ENCODE measurements at places on chromosomes 4 and X. TPM values are rescaled to one million over a fixed set of nuclear protein-coding genes. Genes with fewer than 3 reads are reported as not detected.

The SLC10A4 gene
- polyA plus RNA-seq = 0.09 TPM

The TKTL2 gene
- not detected for polyA plus RNA-seq

The BLOC1S4 gene
- 10.4 TPM for polyA plus RNA-seq

DNA sequence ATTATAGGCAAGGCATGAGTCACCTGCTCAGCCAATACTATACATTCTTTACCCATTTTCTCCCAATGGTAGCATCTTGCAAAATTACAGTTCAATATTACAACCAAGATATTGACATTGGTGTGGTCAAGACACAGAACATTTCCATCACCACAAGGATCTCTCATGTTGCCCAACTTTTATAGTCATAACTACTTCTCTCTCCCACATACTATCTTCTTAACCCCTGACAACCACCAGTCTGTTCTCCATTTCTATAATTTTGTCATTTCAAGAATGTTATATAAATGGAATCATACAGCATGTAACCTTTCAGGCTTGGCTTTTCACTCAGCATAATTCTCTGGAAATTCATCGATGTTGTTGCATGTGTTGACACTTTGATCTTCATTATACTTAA, 144.9 kb downstream of the ENOX2 start:
- no peak for DNase-seq

DNA sequence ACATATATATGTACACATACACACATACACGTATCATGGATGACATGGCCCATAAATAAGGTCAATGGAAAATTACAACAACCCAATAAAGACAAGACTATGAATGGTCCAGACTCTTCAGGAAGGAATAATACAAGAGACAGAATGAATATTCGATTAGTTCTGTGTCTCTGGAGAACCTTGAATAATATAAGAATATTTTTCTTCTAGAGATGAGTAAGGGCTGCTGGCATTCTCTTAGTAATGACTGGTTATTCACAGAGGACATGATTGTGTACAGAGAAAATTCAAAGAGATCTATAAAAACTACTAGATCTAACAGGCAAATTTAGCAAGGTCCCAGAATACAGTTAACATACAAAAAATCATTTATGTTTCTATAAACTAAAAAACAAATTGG, 23.3 kb downstream of the SPIN4 start:
- no peak for DNase-seq

DNA sequence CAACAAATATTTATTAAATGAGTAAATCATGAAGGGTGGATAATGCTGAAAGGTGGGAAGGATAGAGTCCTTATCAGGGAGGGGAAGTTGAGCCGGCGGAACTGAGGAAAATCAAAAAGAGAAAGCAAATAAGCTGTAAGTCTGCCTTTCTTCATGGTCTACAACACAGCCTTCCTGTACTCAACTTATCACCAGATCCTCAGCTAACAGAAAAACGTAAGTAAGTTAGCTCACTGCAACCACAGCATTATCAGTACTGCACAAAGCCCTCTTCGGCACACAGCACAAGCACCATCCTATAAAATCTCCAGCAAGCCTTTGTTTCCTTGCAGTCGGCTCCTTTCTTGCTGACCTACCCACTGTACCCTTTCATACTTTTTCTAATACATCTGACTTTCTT, 70.3 kb downstream of the CRMP1 start:
- DNase-seq = no peak

The KLB gene
- not detected for polyA plus RNA-seq

DNA sequence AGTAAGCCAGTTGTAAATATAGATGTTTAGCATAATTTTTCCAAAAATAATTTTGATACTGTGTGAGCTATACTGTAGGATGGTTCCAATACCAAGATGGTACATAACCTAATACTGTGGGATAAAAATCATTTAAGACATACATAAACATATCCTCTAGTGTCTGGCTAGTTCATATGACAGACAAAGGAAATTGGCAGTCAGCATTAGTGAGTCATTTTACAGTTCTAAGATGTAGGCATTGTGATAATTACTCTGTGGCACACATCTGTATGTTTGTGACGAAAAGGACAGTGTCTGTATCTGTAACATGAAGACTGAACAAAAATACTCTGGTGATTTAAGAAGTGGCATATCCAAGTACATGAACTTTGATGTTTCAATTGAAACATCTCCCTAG, 49.6 kb downstream of the UGT2A2 start:
- DNase-seq = no peak

The NHSL2 gene
- polyA plus RNA-seq = 7.9 TPM

DNA sequence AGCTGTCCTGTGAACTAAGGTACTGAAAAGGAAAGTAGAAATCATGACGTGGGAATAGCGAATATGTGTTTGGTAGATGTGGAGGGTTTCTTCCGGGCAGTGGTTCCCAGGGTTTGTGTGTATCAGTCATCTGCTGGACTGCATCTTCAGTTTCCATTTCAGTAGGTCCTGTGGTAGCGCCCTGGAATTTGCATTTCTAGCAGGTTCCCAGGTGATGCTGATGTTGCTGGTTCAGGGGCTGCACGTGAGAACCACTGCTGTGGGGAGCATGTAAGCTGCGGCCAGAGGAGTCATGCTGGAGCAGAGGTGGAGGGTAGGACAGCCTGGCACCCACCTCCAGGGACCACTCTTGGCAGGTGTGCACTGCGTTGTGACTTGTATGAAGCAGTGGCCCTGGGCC, 47.1 kb downstream of the ARHGAP10 start:
- no peak for DNase-seq

GRCh38 chr4:126701756-126702155, 931.0 kb upstream of the INTU start:
- DNase-seq = peak; percentile 41

- no peak for DNase-seq
These were observed 237.8 kb downstream of the NDST4 start for GRCh38 chr4:114875630-114876029.

GRCh38 chrX:153573984-153574383, 25.0 kb downstream of the CCNQ start:
- no peak for DNase-seq

DNA sequence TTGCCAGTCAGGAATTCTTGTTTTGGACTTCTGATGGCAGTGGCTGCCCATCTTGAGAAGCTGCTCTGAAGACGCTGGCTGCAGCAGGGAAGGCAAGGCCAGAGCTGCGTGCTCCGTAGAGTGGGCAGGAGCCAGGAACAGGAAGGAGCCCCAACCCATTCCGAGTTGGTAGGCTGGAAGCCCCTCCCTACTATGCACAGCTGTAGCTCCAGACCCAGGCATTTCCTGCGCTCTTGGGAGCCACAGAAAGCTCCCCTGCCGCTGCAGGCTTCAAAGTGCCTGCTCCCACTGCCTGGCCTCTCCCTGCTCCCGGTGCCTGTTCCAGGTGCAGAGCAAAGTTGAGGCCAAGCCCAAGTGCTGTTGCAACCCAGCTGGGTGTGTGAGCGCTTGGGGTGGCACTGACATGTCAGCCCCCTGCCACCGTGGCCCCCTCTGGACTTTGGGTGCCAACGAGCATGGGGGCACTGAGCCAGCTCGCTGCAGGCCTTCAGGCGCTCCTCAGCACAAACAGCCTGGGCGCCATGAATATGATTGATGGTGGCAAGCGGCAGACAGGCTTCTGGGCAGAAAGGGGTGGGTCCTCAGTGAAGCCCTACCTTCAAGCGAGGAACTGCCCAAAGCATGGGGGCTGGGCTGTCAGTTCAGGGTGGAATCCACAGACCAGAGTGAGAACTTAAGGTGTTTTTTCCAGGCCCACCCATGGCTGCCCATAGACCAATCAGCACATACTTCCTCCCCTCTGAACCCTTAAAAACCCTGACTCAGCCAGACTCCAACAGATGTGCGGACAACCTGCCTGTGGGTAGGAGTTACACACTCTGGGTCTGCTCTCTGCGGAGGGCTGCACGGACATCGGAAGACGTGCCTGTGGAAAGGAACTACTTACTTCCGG, 677.2 kb upstream of the INTU start:
- DNase-seq = no peak

- no peak for DNase-seq
These were observed 366.3 kb upstream of the CXorf51A start for GRCh38 chrX:147180886-147181285.

The FAM47E gene
- polyA plus RNA-seq = 0.23 TPM

The RAB40A gene
- polyA plus RNA-seq = 0.56 TPM

DNA sequence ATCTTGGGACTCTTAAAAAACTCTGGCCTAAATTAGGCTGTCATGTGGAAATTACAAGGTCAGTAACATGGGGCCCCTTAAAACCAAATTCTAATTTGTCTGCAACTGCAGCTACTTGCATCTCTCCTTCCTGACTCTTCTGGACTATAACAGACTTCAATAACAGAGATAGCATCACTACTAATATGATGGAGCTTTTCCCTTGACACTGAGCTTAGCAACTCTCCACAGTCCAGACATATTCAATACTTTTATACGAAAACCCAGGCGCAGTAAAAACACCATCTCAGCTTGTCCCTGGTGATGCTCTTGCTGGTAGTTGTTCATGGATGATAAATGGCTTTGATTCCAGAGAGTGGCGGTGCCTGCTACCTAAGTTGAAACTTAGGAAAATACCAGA, 850.4 kb downstream of the STIM2 start:
- DNase-seq = no peak

DNA sequence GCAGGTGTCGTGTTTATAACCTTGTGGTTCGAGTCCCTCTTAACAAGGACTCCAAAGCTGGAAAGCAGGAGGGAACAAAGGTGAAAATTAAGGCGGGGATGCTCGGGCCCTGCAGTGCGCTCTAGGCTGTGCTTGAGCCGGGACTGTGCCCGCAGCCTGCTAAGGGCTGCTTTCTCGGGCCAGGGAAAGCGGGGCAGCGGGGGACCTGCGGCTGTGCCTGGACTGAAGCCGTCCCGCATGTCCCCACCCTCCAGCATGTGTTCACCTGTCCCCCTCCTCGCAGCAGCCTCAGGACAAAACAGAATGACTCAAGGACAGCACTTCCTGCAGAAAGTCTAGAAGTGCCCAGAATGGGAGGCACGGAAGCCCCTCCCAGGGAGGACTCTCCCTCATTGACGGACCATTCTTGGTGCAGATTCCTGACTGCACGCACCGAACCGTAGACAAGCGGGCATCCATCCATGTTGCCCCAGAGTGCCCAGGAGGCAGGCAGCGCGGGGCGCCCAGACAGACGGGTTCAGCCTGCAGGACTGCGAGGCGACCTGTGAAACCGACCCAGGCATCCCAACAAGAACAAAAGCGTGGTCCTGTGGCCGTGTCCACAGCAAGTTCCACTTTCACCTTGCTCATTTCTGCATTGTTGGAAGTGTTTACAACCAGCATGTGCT, 342.9 kb downstream of the MAGEB5 start:
- no peak for DNase-seq

The DDIT4L gene
- 1.6 TPM for polyA plus RNA-seq

The BEX5 gene
- not detected for polyA plus RNA-seq

DNA sequence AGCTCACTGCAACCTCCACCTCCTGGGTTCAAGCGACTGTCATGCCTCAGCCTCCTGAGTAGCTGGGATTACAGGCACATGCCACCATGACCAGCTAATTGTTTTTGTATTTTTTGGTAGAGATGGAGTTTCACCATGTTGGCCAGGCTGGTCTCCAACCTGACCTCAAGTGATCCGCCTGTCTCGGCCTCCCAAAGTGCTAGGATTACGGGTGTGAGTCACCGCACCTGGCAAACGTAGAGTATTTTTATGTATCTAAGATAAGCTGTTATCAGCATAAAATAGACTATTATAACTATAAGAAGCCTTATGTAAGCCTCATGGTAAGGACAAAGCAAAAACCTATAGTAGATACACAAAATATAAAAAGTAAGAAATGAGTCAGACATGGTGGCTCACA, 304.1 kb downstream of the CHIC1 start:
- no peak for DNase-seq

- no peak for DNase-seq
These were observed 336.3 kb downstream of the PPP3CA start for GRCh38 chr4:101010987-101011386.

DNA sequence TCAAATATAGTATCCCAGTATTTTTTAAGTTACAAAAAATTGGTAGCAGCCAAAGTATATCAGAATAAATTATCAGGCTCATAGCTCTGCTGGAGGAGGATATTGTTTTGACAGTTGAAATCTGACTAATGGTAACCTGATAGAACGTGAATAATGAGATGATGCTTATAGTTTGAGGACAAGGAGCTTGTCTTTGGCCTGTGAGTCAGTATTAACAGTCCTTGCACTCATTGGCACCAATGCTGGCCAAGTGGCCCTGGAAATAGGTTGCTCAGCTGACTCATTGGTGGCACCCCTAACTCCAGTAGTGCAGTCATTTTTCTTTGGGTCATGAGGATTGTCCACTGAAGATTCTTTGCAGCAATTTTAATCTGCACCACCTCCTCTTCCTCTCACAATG, 203.3 kb upstream of the JADE1 start:
- DNase-seq = peak; percentile 4

- DNase-seq = no peak
These were observed 1.8 kb upstream of the ZCCHC4 start for GRCh38 chr4:25310803-25311166.

- DNase-seq = no peak
These were observed 22.9 kb upstream of the G3BP2 start for GRCh38 chr4:75696071-75696470.

DNA sequence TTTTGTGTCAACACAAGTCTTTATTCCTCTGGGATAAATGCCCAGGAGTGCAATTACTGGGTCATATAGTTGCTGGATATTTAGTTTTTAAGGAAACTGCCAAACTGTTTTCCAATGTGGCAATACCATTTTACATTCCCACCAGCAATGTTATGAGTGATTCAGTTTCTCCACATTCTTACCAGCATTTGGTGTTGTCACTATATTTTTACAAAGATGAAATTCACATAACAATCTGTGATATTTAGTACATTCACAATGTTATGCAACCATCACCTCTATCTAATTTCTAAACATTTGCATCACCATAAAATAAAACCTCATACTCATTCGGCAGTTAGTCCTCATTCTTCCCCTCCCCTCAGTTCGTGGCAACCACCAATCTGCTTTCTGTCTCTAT, 75.0 kb downstream of the MAMLD1 start:
- DNase-seq = no peak

DNA sequence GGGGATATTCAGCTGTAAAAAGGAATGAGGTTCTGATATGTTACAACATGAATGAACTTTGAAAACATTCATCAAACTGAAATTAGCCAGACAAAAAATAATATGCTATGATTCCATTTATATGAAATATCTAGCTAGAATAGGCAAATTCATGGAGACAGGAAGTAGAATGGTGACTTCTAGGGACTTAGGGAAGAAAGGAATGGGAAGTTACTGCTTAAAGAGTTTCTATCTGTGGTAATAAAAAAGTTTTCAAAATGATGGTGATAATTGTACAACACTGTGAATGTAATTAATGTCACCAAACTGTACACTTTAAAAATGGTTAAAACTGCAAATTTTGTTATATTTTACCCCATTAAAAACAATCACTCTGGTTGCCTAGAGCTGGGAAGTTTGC, 30.2 kb downstream of the SMIM14 start:
- DNase-seq = no peak

- no peak for DNase-seq
These were observed 232.3 kb downstream of the PABPC4L start for GRCh38 chr4:133969202-133969848.

GRCh38 chr4:164614999-164615398, 138.9 kb upstream of the SMIM31 start:
- DNase-seq = no peak

- no peak for DNase-seq
These were observed 191.1 kb downstream of the KCTD8 start for GRCh38 chr4:44257461-44257860.

- peak; percentile 5 for DNase-seq
These were observed 471.2 kb downstream of the IQCM start for GRCh38 chr4:149344436-149344835.

The CCNA2 gene
- polyA plus RNA-seq = 39.7 TPM

- DNase-seq = no peak
These were observed 3.9 kb upstream of the LDOC1 start for GRCh38 chrX:141180851-141181250.

The ART3 gene
- polyA plus RNA-seq = not detected
